ENCODE measurements at places on chromosomes 12 and 14. TPM values are rescaled to one million over a fixed set of nuclear protein-coding genes. Genes with fewer than 3 reads are reported as not detected.
A peak's percentile ranks its signal among the peaks of the same experiment; 100 is the strongest.

Gene NDUFA9
- 68.5 TPM for total RNA-seq

- H3K4me1 ChIP-seq = peaks cover 49% of the 10 kb centered on the region
- no peak for DNase-seq
- H3K27me3 ChIP-seq = no peaks in the 10 kb centered on the region
- no peaks in the 10 kb centered on the region for H3K36me3 ChIP-seq
- H3K4me3 ChIP-seq = no peak overlapping the region
- H3K27ac ChIP-seq = no peak overlapping the region
Observed at GRCh38 chr14:60252630-60253029, 3.6 kb downstream of the PPM1A start.

Gene MMP17
- total RNA-seq = 2.5 TPM

- H3K4me1 ChIP-seq = no peaks in the 10 kb centered on the region
- H3K27me3 ChIP-seq = no peaks in the 10 kb centered on the region
Observed at GRCh38 chr14:85038526-85039352, 491.2 kb upstream of the FLRT2 start.

Gene ORMDL2
- 49.6 TPM for total RNA-seq

DNA sequence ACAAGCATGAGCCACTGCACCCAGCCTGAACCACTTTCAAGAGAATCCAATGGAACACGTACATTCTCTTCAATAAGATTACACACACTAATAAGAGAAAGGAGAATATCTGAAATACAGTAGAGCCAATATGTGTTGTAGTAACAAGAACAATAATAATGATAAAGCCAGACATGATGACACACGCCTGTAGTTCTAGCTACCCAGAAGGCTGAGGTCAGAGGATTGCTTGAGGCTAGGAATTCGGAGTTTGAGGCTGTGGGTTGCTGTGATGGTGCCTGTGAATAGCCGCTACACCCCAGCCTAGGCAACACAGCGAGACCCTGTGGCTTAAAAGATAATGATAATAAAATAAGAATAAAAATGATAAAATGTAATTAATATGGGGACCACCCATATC is 15.6 kb downstream of the APOBEC1 start:
- no peak for DNase-seq
- H3K27me3 ChIP-seq = no peaks in the 10 kb centered on the region
- H3K4me3 ChIP-seq = no peak overlapping the region
- no peaks in the 10 kb centered on the region for H3K36me3 ChIP-seq
- H3K4me1 ChIP-seq = no peaks in the 10 kb centered on the region
- H3K27ac ChIP-seq = no peak overlapping the region

- H3K27ac ChIP-seq = no peak overlapping the region
- no peak overlapping the region for H3K4me3 ChIP-seq
- DNase-seq = no peak
- no peaks in the 10 kb centered on the region for H3K27me3 ChIP-seq
Observed at GRCh38 chr14:93033983-93034670, 81.6 kb downstream of the ITPK1 start.

Gene PDZRN4
- total RNA-seq = 1.6 TPM

Gene LPCAT3
- total RNA-seq = 67.7 TPM

DNA sequence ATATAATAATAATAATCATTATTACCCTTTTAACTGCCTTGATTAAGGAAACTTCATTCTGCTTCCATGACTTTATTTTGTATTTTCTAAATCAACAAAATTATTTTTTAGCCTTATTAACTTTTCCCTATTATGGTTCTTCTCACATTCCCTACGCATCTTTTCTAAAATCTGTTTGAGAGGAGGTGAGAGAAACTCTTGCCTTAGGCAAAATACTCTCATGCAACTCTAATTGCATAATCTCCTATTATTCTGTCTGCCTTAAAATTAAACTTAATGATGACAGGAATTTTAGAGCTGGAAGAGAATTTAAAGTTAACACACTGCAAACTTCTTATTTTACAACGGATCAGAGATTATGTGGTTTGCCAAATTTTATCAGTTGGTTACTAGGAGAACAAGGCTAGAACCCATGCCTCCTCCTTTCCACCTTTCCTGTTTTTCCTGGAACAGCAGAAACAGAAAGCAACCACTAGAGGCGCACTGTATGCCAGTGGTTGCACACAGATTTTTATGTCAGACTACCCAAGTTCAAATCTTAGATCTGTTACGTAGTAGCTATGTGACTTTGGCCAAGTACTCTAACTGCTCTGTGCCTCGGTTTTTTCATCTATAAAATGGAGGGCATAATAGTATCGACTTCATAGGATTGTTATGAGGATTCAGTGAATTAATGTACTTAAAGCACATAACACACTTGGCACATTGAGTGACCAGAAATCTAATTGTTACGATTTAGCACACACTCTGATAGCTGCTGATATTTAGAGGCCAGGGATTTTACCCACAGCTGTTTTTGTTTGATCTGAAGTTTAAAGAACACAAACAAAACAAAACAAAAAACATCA is 4.3 kb upstream of the BRMS1L start:
- H3K4me3 ChIP-seq = no peak overlapping the region
- H3K4me1 ChIP-seq = no peaks in the 10 kb centered on the region
- H3K27me3 ChIP-seq = no peaks in the 10 kb centered on the region

Gene IFNG-AS1
- not detected for total RNA-seq

DNA sequence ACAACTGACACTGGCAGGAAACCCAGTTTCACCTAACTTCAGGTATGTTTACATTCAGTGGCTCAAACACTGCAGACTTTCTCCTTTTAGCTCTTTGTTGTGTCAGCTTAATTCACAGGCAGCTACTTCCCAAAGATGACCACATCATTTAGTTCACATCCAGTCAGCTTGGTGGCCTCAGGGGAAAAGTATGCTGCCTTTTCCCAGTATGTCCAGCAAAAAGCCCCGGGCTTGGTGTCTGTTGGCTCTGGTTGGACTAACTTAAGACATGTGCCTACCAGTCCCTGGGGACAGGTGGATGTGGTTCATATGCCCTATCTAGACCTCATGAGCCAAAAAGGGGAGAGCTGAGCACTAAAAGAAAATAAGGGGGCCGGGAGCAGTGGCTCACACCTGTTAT is 56.4 kb downstream of the GOLGA5 start:
- peaks cover 14% of the 10 kb centered on the region for H3K4me1 ChIP-seq
- H3K36me3 ChIP-seq = no peaks in the 10 kb centered on the region
- H3K4me3 ChIP-seq = no peak overlapping the region
- H3K27ac ChIP-seq = no peak overlapping the region
- DNase-seq = no peak

Gene CAPZA3
- total RNA-seq = not detected

- no peaks in the 10 kb centered on the region for H3K36me3 ChIP-seq
- no peaks in the 10 kb centered on the region for H3K27me3 ChIP-seq
- no peak overlapping the region for H3K27ac ChIP-seq
- no peaks in the 10 kb centered on the region for H3K4me1 ChIP-seq
- DNase-seq = no peak
Observed at GRCh38 chr14:33475623-33476022, 475.3 kb downstream of the EGLN3 start.

DNA sequence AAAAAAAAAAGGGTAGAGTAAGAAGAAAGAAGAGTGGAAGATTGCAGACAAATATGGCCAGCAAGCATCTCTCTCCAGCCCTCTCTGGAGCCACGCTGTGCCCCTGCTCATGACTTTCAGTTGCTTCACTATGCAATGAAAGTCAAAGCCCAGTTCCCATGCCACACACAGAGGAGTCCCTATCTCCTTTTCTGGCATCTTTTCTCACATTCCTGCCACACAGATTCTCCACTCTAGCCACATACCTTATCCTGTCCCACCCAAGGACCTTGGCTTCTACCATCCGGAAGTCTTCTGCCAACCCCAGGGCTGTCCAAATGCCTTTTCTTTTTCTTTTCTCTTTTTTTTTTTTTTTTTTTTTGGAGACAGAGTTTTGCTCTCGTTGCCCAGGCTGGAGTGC is 39.3 kb upstream of the CAPRIN2 start:
- H3K4me1 ChIP-seq = peaks cover 20% of the 10 kb centered on the region
- DNase-seq = no peak
- no peak overlapping the region for H3K4me3 ChIP-seq
- no peak overlapping the region for H3K27ac ChIP-seq
- peaks cover 26% of the 10 kb centered on the region for H3K27me3 ChIP-seq

DNA sequence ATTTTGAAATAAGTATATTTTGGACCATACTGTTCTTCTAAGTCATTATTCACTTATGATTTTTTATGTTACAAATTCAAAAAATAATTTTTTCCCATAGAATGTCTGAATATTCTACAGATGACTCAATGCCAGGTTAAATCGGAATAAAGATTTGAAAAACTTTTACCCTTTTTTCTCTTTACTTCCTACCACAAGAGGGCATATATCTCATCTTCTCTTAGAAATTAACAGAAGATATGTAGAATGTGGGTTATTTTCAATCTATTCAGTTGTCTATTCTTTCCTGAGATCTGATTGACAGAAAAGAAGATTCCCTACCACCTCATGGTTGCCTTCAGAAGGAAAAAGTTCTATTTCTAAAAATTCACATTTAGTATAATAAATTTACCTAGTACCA is 53.0 kb upstream of the KITLG start:
- H3K4me1 ChIP-seq = no peaks in the 10 kb centered on the region
- no peaks in the 10 kb centered on the region for H3K27me3 ChIP-seq
- no peak overlapping the region for H3K4me3 ChIP-seq
- no peak for DNase-seq
- no peak overlapping the region for H3K27ac ChIP-seq
- no peaks in the 10 kb centered on the region for H3K36me3 ChIP-seq

DNA sequence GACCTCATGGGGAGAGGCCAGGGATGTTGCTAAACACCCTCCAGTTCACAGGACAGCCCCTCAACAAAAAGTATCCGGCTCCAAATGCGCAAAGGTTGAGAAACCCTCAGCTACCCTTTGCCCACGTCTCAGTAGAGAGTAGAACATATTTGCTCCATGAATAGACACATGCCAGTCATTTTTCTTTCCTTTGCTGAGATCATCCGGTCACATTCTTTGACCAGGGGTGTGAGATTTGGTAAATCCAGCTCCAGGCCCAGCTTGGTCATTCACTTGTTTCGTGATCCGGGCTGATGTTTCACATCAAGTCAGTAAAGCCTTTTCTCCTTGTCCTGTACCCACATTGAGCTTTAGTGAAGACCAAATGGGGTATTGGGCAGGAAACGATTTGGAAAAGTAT is 83.6 kb upstream of the LHX5 start:
- H3K27me3 ChIP-seq = peaks cover 21% of the 10 kb centered on the region
- H3K36me3 ChIP-seq = no peaks in the 10 kb centered on the region

Gene BATF
- total RNA-seq = 6.7 TPM

GRCh38 chr14:102757646-102758045 is 19.6 kb upstream of the TRAF3 start:
- no peak overlapping the region for H3K4me3 ChIP-seq
- DNase-seq = no peak
- no peaks in the 10 kb centered on the region for H3K36me3 ChIP-seq
- peaks cover 5% of the 10 kb centered on the region for H3K27me3 ChIP-seq

Gene ADAM21
- total RNA-seq = 0.24 TPM

DNA sequence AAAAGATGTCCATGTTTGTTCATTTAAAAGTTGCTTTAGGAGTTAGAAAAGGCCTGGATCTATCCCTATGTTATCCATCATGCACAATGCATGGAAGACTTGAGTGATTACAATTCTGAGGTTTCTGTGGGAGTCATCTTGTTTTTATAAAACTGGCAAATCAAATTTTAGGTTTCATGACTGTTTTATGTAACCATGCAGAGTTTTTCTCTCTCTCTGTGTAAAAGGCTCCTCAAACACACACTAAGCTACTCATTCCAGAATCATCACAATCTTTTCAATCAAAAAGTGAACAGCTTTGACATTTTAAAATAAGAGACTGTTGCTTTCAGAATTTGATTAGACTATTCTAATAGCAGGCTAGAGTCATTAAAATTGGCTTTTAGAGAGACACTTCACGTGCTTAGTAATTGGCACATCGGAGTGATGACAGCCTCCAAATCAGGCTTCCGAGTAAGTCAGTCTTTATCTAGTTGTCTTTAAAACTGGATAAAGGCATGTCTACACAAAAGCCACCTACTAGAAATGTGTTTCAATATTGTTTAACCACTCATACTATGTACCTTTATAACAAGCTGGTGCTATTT is 31.9 kb downstream of the PRICKLE1 start:
- H3K4me1 ChIP-seq = no peaks in the 10 kb centered on the region
- no peak for DNase-seq
- H3K27me3 ChIP-seq = no peaks in the 10 kb centered on the region
- H3K36me3 ChIP-seq = no peaks in the 10 kb centered on the region
- H3K4me3 ChIP-seq = no peak overlapping the region

Gene SDR9C7
- total RNA-seq = not detected

- no peak for DNase-seq
- no peaks in the 10 kb centered on the region for H3K36me3 ChIP-seq
- no peak overlapping the region for H3K4me3 ChIP-seq
- no peak overlapping the region for H3K27ac ChIP-seq
- H3K27me3 ChIP-seq = no peaks in the 10 kb centered on the region
Observed at GRCh38 chr14:81269100-81269978, 48.6 kb upstream of the GTF2A1 start.

- H3K4me3 ChIP-seq = no peak overlapping the region
- no peak for DNase-seq
- no peaks in the 10 kb centered on the region for H3K36me3 ChIP-seq
- H3K27me3 ChIP-seq = no peaks in the 10 kb centered on the region
- peak overlapping the region; percentile 36 for H3K27ac ChIP-seq
- peaks cover 39% of the 10 kb centered on the region for H3K4me1 ChIP-seq
Observed at GRCh38 chr14:105294142-105294597, 6.6 kb downstream of the BRF1 start.

GRCh38 chr12:52455821-52456220 is 3.9 kb upstream of the KRT6B start:
- H3K27me3 ChIP-seq = no peaks in the 10 kb centered on the region
- H3K27ac ChIP-seq = no peak overlapping the region
- H3K4me1 ChIP-seq = no peaks in the 10 kb centered on the region
- H3K4me3 ChIP-seq = no peak overlapping the region

DNA sequence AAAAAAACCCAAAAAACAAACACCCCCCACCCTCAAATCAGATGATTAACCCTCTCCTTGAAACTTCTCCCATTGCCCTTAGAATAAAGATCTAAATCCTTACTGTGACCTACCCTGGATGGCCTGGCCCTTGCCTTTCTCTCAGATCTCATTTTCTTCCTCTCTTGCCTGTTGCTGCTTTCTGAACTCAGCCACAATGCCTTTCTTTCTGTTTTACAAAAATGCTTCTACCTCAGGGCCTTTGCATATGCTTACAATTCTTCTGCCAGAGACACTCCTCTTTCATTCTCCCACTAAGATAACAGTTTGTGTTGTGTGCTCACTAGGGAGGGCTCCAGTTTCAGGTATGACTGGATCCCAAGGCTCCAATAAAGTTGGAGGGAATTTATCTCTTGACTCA is 108.3 kb downstream of the PTPN11 start:
- no peaks in the 10 kb centered on the region for H3K4me1 ChIP-seq
- DNase-seq = no peak
- no peaks in the 10 kb centered on the region for H3K36me3 ChIP-seq
- no peak overlapping the region for H3K27ac ChIP-seq
- no peaks in the 10 kb centered on the region for H3K27me3 ChIP-seq

GRCh38 chr14:97584528-97584927 is 787.3 kb downstream of the VRK1 start:
- H3K36me3 ChIP-seq = no peaks in the 10 kb centered on the region
- no peaks in the 10 kb centered on the region for H3K4me1 ChIP-seq
- H3K4me3 ChIP-seq = no peak overlapping the region
- H3K27ac ChIP-seq = no peak overlapping the region

Gene MUCL1
- total RNA-seq = not detected

Measured in lower lobe of right lung (tissue), 2 donors.